ENCODE measurements at places on chromosomes 7 and 10.
A peak's percentile ranks its signal among the peaks of the same experiment; 100 is the strongest.

DNA sequence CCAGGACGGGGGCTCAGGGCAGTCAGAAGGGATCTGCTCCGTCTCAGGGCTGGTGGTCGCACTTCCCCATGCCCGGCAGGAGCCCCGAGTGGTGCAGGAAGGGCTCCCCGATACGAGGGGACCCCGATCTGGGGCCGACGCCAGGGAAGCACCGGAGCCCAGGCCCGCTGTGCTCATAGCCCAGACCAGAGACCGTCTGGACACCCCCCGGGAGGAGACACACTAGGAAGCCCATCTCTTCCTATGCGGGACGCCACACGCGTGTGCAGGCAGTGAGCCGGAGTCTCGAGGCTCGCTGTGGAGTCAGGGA, 39.7 kb upstream of the PDGFA start:
- DNase-seq: no peak

DNA sequence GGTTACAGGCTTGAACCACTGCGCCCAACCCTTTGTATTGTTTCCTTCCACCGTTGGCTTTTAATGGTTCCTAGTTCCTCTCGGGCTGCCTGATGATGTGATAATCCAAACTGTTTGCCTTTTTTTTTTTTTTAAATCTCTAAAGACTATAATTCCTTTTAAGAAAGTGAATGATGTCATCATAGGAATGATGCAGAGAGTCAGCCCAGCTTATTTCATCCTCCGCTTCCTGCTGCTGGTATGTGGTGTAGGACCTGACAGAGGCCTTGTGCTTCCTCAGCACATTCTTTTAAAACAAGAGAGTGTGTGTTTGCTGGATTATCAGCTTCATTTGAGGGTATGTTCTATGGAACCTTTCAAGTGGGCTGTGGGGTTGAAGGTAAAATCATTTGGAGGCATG, 241.4 kb downstream of the LRMDA start:
- DNase-seq: no peak

DNA sequence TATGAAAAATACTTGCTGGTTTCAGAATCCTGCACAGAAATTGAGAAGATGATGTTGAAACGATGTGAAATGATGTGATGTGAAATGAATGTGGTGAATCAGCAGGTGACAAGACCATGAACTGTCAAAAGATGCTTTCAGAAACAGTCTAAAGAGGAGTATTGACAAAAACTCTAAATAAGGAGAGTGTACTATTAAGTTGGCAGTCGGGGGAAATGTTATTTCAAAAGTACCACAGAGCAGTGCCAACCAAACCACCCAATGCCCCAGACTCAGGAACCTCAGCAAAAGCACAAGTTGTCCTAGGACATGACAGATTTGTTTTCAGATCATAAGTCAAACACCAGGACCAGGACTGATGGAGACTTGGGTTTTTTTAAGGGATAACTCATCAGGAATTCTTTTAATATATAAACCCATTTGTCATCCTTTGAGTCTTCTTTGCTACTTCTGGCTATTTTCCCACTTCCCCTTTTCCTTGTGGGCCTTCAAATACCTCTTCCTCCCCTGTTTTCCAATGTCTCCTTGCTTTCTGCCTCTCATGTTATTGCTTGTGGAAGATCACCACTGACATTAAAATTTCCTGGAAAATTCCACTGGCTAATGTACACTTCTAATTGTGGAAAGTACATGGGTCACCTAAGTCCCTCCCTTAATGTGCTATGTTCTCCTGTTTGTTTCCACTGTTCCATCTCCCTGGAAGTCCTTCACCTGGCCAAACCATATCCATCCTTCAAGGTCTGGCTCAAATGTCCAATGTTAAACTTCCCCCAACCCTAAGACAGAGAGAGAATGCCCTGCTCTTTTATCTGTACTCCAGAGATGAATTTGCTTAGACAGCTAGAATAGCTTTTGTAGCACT, 10.2 kb upstream of the PPP1R3C start:
- no peak for DNase-seq

- no peak for DNase-seq
These were observed 76.2 kb downstream of the WDR11 start for GRCh38 chr10:120927352-120927751.

GRCh38 chr10:52316001-52316400, 1.9 kb downstream of the DKK1 start:
- DNase-seq: no peak

DNA sequence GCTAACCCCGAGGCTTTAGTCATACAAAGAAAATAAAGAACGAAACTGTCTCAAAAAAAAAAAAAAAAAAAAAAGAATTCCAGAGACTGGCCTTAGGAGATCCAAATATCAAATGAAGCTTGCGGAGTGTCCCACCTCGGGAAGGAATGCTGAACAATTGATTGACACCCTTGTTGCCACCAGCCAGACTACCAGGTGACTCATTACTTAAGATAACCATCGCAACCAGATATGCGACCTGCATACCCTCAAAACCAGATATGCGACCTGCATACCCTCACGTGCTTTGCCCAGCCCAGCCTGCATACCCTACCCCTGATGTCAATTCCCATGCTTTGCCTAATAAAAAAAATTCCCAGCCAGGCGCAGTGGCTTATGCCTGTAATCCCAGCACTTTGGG, 2.7 kb upstream of the PRKRIP1 start:
- no peak for DNase-seq

- DNase-seq: no peak
These were observed 131.7 kb upstream of the EEPD1 start for GRCh38 chr7:36021367-36021766.

GRCh38 chr7:7266257-7266881, 84.0 kb downstream of the C1GALT1 start:
- DNase-seq: no peak

DNA sequence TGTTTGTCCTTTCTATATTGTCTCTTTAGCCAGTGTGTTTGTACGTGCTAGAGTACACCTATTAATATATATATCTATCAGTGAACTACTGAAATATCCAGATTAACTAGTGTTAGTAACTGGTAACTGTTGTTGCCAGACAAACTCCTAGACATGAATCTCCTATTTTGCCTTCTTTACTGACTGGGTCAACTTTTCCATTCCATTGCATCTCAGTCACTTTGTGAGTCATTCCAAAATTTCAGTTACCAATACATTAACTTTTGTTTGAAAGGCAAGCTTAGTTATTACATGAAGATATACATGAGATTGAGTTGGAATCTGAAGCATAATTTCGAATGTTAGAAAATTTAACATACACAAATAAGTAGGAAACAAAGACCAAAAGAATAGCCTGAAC, 51.4 kb downstream of the BTAF1 start:
- DNase-seq: no peak

DNA sequence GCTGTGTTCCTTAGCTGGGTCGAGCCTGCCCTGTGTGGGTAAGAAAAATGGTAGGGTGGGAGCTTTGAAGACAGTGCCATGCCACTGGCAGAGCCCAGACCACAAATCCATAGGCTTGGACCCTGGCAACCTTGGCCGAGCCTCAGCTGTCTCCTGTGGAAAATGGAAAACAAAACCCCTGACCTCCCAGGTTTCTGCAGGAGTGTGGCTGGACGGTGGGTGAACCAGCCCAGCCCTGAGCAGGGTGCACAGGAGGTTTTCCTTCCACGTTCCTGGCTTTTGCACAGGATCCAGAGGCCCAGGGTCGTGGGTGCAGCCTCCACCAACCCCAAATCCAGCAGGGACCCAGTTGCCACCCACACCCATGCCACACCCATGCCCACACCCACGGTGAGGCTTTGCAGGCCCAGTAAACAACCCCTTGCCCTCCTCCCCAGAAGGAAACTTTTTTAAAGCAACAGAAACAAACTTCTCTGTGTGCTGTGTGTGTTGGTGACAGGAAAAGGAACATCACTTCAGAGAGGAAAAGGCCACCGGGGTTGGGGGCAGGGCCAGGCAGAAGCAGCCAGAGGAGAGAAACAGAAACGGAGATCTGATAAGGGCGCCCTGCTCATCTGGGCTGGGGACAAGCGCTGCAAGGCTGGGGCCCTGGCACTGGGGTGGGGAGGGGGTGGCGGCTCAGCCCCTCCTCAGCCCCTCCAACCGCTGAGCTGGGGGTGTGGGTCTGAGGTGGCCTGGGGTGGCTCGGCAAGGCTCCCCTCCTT, 20.7 kb upstream of the ZMIZ1 start:
- DNase-seq: peak; percentile 74

DNA sequence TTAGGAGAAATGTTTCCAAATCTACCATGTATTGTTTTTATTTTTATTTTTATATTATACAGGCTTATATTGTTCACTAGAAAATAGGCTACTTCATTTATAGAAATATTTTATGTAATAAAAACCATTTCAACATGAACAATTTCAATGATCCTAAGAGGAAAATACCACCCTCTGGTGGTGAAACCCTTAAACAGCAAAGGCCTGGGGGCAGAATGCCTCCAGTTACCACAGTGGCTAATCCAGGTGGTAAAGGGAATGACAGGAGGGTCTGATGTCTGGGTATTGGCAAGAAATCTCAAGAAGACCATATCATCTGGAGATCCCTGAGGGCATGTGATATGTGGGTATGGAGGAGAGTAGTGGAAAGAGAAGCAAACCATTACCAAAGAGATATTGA, 19.3 kb downstream of the MACC1 start:
- no peak for DNase-seq

GRCh38 chr7:154332811-154333580, 280.8 kb downstream of the DPP6 start:
- no peak for DNase-seq

GRCh38 chr7:51705701-51706100, 389.1 kb upstream of the COBL start:
- no peak for DNase-seq

GRCh38 chr10:78850644-78851435, 217.9 kb upstream of the ZMIZ1 start:
- no peak for DNase-seq

GRCh38 chr7:55251911-55252310, 113.2 kb upstream of the LANCL2 start:
- no peak for DNase-seq

- no peak for DNase-seq
These were observed 358.7 kb downstream of the PHF14 start for GRCh38 chr7:11332186-11332864.

DNA sequence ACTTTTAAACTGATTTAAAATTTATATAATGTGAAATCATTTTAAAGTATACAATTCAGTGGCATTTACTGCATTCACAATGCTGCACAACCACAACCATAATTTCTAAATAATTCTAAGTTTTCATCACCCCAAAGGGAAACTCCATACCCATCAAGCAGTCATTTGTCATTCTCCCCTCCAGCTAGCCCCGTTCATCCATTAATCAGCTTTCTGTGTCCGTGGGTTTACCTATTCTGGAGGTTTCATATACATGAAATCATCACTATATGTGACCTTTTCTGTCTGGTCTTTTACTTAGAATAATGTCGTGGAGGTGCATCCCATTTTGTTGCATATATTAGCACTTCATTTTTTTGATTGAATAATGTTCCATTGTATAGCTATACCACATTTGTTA, 214.1 kb downstream of the ADK start:
- no peak for DNase-seq

DNA sequence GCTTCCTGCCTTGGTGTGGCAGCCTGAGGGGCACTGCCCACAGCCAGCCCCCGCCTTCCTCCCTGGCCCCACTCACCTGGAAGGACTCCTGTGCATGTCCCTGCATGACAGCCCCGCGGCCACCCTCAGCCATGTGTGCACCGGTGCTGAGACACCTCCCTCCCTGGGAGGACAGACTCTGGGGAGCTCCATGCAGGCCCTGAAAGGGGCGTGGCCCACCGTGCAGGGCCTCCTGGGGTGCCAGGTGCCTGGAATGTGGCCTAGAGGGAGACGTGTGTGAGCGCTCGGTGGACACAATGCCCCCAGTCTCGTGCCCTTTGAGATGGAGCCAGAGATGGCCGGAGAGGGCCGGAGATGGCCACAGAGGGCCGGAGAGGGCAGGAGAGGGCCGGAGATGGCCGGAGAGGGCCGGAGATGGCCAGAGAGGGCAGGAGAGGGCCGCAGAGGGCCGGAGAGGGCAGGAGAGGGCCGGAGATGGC, 59.1 kb upstream of the PPP2R2D start:
- no peak for DNase-seq

- DNase-seq: no peak
These were observed 112.2 kb upstream of the RAB18 start for GRCh38 chr10:27391916-27392315.

DNA sequence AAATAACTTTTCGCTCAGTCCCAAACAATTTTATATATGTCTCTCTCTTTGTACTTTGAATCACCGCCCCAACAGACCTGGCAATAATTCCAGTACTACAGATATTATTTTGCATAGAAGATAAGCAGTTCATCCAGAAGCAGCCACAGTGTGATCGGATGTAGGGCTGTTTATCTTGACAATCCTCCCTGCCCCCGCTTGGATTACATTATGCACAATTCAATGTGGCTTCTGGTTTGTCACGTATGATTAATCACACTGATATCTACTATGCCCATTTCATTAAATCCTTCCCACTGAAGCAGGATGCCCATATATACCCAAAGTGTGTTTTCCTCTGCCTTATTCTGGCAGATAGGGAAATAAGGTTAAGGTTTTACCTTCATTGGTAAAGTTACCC, 115.2 kb downstream of the PDE1C start:
- DNase-seq: no peak

DNA sequence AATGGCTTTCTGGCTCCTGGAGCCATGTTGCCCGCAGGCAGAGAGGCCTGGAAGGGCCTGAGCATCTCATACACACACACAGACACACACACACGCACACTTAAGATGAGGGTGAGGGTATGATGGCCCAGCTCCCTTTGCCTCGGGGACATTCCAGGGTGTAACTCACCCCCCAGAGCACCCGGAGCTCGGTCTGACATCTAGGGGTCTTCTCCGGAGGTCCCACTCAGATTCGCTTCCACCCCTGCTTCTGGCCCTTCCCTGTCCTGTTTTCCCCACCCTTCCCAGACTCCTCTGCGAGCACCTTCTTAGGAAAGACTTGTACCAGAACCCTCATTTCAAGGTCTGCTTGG, 304.4 kb downstream of the GRID1 start:
- DNase-seq: no peak

DNA sequence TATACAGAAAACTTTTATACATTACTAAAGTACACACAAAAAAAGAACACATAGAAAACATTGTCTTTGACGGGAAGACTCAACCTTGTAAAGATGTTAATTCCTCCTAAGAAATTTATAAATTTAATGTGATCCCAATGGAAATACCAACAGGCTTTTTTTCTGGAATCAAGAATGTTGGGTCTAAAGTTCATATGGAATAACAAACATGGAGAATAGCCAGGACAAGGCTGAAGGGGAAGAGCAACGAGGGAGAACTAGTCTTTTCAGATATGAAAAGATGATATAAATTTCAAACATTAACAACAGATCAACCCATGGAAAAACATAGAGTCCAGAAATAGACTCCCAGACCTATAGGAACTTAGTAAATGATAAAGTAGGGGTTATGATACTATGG, 19.8 kb downstream of the HIPK2 start:
- DNase-seq: no peak
